ENCODE measurements at places on chromosomes 4 and X. TPM values are rescaled to one million over a fixed set of nuclear protein-coding genes. Genes with fewer than 3 reads are reported as not detected.

Gene CXCL5
- 0.40 TPM for total RNA-seq

Gene RHOXF2B
- total RNA-seq: not detected

Gene EDNRA
- total RNA-seq: 50.6 TPM

Gene VGLL1
- total RNA-seq: not detected

Gene NLGN4X
- total RNA-seq: 56.8 TPM

Gene UGT2B11
- 0.33 TPM for total RNA-seq

Gene TBC1D19
- total RNA-seq: 31.5 TPM

Gene ANOS1
- total RNA-seq: 36.9 TPM

Gene FOXR2
- not detected for total RNA-seq

Gene CHRDL1
- total RNA-seq: 13.5 TPM

Gene GLRA2
- total RNA-seq: 52.1 TPM

Gene DMP1
- 0.39 TPM for total RNA-seq

DNA sequence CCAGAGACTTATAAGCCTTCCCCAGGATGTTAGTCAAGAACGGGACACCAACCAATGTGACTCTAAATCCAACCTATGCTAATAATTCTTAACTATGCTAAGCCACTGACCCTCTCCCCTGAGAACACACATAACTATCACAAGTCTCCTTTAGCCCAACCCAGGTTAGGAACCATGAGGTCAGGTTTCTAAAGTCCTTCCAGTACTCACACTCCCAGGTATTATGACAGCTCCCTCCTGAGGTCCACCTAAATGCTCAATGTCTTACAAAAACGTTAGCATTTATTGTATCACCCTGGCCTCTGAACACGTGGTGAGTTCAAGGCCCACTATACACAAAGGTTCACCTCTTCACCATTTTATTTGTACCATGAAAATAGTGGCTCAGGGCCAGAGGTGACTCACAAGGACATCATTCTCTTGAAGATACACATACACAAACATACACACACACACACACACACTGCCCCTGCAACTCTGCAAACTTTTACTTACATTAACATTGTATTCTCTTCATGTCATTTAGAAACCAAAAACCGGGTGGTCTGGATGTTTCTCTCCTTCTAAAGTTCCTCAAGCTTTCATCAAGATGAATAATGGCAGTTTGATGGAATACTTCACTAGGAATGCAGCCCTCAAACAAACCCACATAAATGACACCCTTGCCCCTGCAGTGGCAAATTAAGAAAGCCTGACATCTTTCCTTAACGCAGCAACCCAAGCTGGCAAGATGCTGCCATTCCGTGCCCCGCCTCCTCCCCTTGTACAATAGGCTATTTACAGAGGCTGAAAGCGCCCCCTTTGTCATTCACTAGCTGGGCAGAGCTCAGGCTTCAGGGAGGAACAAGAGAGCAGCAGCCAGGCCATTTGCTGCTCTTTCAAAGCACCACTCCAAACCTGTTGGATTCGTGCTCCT, 17.7 kb downstream of the ACSL1 start:
- H3K4me1 ChIP-seq: peaks cover 14% of the 10 kb centered on the region
- peaks cover 14% of the 10 kb centered on the region for H3K27me3 ChIP-seq
- no peaks in the 10 kb centered on the region for H3K36me3 ChIP-seq
- no peak overlapping the region for H3K4me3 ChIP-seq
- peak overlapping the region; percentile 59 for H3K27ac ChIP-seq
- DNase-seq: peak; percentile 87

- peaks cover 52% of the 10 kb centered on the region for H3K27me3 ChIP-seq
- H3K36me3 ChIP-seq: no peaks in the 10 kb centered on the region
- peak; percentile 33 for DNase-seq
- H3K4me3 ChIP-seq: peak overlapping the region; percentile 64
- peaks cover 18% of the 10 kb centered on the region for H3K4me1 ChIP-seq
- H3K27ac ChIP-seq: peak overlapping the region; percentile 40
These were observed 834 bp downstream of the NHS start for GRCh38 chrX:17375637-17376430.

GRCh38 chrX:30593440-30594200, 16.1 kb upstream of the TASL start:
- H3K27ac ChIP-seq: no peak overlapping the region
- no peaks in the 10 kb centered on the region for H3K36me3 ChIP-seq
- H3K4me3 ChIP-seq: no peak overlapping the region
- no peaks in the 10 kb centered on the region for H3K27me3 ChIP-seq
- DNase-seq: no peak

DNA sequence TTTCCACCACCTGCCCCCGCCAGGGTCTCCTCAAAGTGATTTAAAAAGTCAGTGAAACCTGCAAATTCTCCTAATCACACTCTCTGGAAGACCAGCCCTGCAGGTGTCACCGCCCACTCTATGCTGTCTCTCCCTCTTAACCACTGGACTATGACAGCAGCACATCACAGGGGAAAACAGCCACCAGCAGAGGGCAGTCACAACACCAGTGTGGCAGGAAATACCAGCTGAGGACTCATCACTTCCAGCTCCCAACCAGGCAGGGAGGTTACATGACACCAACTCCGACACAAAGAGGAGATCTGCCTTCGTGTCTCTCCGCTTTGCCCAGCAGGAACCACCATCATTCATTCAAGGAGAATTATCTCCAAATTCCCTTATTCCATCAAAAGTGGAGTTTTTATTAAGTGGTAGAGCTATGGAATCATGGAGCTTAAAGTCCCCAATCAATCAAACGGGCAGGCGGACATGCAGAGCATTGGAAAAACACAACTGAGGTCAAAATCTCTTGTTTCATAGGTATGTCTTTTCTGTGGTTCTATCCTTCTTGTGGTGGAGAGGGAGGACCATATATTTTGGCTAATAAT, 91.3 kb downstream of the NSUN7 start:
- H3K27me3 ChIP-seq: no peaks in the 10 kb centered on the region
- H3K36me3 ChIP-seq: peaks cover 8% of the 10 kb centered on the region
- peaks cover 31% of the 10 kb centered on the region for H3K4me1 ChIP-seq
- no peak overlapping the region for H3K4me3 ChIP-seq

- H3K27ac ChIP-seq: peak overlapping the region; percentile 57
- H3K27me3 ChIP-seq: peaks cover 8% of the 10 kb centered on the region
- H3K36me3 ChIP-seq: peaks cover 15% of the 10 kb centered on the region
- peak; percentile 34 for DNase-seq
These were observed 1.8 kb downstream of the SH3BP2 start for GRCh38 chr4:2794486-2795299.

DNA sequence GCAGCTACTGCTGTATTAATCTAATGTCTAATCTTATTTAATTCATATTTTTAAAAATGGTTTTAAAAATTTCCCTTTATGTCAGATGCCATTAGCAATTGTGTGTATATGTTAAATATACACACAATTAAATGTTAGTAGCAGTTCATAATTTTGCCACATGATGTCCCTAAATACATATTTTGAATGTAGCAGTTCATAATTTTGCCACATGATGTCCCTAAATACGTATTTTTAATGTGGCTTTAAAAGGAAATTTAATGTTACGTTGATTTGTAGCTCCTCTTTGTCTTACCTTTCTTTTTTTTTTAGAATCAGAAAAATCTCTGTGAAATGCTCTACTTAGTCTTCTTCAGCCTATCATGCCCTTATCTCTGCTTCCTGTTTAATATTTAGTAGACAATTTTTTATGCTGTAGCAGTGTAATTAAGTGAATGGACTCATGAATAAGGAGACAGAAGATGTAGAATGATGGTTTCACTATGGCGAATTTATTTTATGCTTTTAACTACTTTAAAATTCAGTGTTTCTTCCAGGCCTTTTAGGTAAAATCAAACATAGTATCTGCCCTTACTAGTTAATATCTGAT, 26.1 kb downstream of the RBM46 start:
- peak; percentile 53 for DNase-seq
- H3K36me3 ChIP-seq: no peaks in the 10 kb centered on the region
- no peaks in the 10 kb centered on the region for H3K4me1 ChIP-seq
- H3K4me3 ChIP-seq: no peak overlapping the region
- H3K27me3 ChIP-seq: no peaks in the 10 kb centered on the region

DNA sequence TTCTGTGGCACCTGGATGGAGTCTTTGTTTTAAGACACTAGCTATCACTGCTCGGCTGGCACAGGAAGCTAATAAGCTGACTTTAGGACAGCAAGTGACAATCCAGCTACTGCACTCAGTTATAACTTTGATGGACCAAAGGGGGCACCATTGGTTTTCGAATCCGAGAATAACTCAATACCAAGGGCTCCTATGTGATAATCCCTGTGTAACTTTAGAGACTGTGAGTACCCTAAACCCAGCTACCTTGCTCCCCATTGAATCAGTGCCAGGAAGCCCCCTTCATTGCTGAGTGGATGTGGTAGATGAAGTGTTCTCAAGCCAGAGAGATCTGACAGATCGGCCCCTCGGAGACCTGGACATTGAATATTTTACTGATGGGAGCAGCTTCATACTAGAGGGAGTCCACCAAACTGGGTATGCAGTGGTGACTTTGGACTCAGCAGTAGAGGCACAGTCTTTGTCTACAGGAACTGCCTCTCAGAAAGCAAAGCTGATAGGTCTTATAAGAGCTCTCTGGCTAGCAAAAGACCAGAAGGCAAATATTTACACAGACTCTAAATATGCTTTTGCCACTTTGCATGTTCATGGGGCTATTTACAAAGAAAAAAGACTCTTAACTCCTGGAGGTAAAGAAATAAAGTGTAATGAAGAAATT, 35.5 kb upstream of the UGT2B7 start:
- peaks cover 14% of the 10 kb centered on the region for H3K4me1 ChIP-seq
- H3K27ac ChIP-seq: no peak overlapping the region

DNA sequence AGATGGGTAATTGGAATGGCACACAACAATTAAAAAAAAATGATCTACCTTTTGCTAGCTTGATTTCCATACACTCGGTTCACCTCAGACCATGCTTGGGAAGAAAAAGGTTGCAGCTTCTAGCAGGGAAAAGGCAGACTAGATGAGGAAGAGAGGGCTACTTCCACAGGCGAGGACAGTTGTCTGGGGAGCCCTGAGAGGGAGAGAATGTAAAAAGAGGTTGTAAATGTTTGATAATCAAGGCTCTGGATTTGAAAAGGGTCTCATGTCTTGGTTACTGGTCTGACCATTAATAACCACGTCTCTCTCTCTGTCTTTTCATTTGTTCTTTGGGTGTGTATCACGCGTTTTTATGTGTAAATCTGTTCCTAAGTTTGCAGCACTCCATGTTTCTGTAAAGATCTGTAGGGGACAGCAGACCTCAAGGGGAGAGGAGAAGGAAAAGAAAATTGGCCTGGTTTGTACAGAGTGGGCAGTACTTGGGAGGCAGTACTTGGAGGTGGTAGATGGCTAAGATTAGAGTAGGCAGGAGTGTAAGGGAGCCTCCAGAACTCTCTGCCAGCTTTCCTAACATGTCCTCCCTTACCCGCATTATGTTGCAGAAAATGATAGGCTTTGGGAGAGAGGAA, 750 bp downstream of the ARMCX5 start:
- peak overlapping the region; percentile 58 for H3K4me3 ChIP-seq
- no peaks in the 10 kb centered on the region for H3K4me1 ChIP-seq
- H3K36me3 ChIP-seq: no peaks in the 10 kb centered on the region
- DNase-seq: no peak

GRCh38 chrX:74419864-74420195, 1.5 kb upstream of the SLC16A2 start:
- no peaks in the 10 kb centered on the region for H3K36me3 ChIP-seq
- DNase-seq: no peak
- no peaks in the 10 kb centered on the region for H3K27me3 ChIP-seq
- H3K27ac ChIP-seq: peak overlapping the region; percentile 95
- peak overlapping the region; percentile 38 for H3K4me3 ChIP-seq

Data from spinal cord (tissue), 10 donors.